GM12892 (cell line): ENCODE measurements at places on chromosomes 5 and 9.

- no peak for DNase-seq
Observed at GRCh38 chr5:95042037-95042436, 242.9 kb downstream of the MCTP1 start.

DNA sequence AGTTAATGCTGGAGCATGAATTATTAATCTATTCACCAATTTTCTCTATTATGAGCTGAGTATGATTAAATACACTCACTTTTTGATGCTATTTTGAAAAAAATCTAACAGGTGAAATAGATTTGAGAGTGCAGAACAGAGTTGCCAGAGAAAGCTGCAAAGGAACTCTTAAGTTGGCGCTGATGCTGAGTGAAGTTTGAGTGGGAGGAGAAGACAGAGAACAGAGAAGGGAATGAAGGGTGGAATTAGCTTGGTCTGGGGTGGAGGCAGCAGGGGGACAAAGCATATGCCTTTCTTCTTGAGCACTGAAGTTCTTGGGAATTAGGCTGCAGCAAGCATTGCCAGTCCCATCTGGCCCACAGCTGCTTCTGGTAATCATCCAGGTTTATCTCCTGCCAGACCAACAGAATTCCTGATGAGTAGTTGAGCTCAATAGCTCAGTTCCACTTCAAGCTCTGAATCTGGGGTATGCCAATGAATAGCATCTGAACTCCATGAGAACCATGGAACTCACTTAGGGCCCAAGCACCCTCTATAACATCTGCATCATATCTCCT lies 290.1 kb downstream of the HINT1 start:
- no peak for DNase-seq

- DNase-seq, result no peak
Observed at GRCh38 chr9:68997666-68998065, 16.2 kb downstream of the PRKACG start.

GRCh38 chr5:36363744-36364143 lies 62.0 kb upstream of the RANBP3L start:
- no peak for DNase-seq

GRCh38 chr9:93125331-93125894 lies 8.6 kb downstream of the NINJ1 start:
- no peak for DNase-seq

DNA sequence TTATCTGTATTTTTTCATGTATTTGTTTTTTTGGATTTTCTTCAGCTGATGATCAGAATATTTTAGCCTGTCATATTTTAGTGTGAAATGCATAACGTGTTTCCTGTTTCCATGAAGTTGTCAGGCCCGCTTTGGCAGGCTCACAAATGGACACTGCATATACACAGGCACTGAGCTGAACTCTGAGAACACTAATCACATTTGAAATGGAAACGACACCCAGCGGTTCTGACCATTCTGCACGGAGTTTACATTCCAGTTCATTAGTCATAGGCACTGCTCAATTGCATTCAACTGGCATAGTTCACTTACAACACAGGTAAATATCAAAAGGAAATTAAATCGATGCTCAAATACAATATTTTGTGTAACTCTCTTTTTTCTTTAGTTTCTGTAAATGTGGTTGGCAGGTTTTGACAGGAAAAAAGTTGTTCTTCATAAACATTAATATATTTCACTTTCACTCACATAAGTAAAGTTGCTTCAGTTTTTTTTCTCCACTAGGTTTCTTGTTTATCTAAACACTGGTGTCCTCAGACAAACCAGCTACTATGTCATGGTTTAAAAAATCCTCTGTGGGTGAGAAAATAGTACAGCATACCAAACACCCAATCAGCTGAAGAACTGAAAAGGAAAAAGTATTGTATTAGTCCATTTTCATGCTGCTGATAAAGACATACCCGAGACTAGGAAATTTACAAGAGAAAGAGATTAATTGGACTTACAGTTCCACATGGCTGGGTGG lies 559.0 kb upstream of the DAP start:
- no peak for DNase-seq

- no peak for DNase-seq
Observed at GRCh38 chr5:160366230-160366629, 4.2 kb downstream of the C1QTNF2 start.

DNA sequence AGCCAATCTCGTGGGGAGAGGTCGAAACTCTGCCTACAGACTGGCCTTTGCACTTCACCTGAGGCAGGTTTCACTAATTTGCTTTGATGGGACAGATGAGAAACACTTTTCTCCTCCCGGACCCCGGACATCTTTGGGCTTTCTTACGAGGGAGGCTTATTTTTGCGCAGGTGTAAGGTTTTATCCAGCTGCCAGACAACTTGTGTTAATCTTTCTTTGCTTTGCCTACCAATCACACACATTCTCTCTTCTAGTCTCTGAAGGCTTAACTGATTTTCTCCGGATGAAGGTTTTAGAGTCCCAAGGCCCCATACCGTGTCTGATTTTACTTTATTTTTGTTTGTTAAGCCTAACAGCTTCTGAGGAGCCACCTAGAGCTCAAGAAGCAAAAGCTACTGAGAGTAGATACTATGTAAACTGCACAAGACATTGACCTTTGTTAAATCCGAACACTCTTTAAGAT lies 436 bp upstream of the EMB start:
- DNase-seq, result no peak

DNA sequence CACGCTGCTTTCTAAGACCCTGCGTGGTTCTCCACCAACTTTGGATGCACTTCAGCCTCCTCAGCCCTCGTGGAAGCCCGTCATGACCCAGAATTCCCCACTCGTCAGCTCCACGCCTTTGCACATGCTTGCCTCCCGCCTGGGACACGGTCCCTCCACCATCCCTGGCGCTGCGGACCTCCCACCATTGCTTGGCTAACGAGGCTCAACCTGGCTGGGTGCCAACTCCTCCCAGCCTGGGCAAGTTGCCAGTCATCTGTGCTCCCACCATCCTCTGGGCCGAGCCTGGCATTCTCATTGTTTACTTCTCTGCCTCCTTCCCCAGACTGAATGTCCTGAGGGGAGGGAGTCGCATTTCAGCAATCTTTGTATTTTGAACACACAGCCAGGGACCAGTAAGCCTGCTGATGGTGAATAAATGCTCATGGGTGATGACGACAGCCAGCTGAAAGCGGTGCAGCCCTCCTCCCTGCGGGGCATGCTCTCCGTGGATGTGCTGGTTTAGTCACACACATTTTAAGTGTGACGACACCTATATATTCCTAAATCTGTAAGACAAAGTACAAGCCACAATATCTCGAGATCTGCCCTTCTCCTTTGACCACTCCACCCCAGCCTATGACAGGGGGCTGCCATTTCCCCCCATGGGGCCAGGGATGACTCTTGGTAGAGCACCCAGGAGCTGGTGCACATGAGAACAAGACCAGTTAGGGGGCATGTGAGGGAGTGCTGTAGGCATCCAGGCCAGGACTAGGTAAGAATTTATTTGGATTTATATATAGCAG lies 37.6 kb downstream of the ANKRD33B start:
- DNase-seq, result no peak

- DNase-seq, result no peak
Observed at GRCh38 chr5:140827704-140828361, at the start of gene PCDHA6. Gene PCDHA6 (plus strand): TSS chr5:140827960. CDS start chr5:140828092, 132 bp downstream.

DNA sequence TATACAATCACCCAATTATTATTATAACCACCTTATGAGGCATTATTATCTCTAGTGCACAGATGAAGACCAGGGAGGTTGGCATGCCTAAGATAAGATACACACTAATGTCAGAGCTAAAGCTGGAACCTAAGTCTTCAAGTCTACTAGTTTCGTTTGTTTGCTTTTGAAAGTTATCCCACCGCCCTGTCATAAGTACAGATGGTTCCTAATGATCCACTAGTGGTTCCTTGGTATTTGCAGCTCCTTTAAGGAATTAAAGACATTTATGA lies 14.1 kb downstream of the NDUFA8 start:
- no peak for DNase-seq

- DNase-seq, result no peak
Observed at GRCh38 chr9:127455324-127455992, 4.1 kb downstream of the LRSAM1 start.

DNA sequence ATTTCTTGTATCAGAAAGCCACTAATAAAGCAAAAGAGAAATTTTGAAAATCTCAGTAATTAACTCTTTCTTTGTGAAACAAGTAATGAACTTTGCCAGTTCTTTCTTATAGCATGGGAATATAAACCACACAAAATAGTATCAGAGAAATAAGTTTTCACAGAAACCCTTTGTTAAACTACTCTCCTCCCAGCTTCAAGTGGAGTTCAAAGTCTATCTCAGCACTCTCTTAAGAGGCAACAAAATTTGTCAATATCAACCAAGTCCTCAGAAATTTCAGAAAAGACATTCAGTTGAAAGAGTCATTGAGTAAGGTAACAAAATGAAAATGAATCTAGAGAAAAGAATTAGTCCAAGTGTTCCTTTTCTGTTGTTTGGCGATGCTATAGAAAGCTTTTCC lies 89.3 kb downstream of the NTRK2 start:
- DNase-seq, result no peak

DNA sequence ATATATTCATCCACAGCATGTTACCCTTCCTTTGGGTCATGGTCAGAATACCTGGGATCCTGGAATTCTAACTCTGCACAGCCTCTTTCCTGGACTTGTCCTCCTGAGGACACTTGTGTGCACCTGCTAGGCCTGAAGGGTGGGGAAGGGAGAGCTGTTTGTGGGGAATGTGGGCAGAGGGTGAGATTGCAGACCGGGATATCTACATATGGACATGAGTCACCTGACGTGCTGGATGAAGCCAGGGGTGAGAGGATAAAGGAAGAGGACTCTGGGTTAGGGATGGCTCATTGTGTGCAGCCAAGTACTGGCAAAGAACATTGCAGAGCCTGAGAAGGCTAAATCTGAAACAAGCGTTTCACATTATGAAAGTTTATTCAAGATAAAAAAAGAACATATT lies 241.4 kb upstream of the RPS23 start:
- no peak for DNase-seq

- DNase-seq, result no peak
Observed at GRCh38 chr5:96993760-96994159, 57.9 kb downstream of the LNPEP start.

GRCh38 chr5:38285226-38285625 lies 26.9 kb downstream of the EGFLAM start:
- DNase-seq, result no peak

GRCh38 chr5:142516732-142517131 lies 169.2 kb downstream of the FGF1 start:
- no peak for DNase-seq

DNA sequence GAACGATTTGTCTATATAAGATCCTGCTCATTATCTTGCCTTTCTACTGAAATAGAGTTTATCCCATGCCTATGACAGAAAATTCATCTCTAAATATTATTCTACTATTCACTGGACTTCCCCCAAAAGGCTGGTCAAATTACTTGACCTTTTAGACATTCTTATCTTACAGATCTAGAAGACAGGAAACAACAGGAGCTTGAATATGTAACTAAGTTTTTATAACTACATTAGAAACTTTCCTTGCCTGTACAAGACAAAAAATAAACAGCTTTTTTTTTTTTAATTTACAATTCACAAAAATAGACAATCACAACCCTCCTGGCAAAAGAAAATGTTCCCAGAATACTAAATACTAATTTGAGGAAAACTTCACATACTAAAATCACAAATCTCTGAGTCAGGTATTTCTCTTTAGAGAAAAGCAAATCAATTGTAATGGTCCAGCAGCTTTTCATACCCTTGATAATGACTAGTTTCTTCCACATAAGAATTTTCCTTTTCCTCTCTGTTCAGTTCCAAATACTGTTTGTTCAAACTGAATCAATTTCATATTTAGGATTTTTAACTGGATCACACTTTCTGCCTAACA lies 68.6 kb downstream of the MLLT3 start:
- DNase-seq, result no peak

- no peak for DNase-seq
Observed at GRCh38 chr9:12689233-12689632, 4.0 kb upstream of the TYRP1 start.

GRCh38 chr5:116763987-116764866 lies 189.6 kb upstream of the SEMA6A start:
- DNase-seq, result peak; percentile 24

DNA sequence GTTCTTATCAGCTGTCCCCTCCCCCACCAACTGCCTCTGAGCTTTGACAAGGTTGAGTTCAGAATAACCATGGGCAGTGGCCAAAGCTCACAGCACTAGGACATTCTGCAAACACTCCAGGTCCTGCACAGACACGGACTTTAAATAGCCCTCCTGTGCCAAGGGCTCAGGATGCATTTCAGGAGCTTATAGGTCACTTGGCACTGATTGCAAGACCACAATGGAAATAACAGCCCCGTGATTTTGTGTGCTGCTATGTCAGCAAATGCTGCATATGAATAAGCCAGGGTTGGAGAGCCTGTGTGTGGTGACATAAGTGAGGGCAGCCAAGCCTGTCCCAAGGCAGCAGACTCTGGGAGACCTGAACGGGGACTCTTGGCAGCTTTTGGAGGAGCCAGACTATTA lies 150.7 kb downstream of the DMRT2 start:
- no peak for DNase-seq

DNA sequence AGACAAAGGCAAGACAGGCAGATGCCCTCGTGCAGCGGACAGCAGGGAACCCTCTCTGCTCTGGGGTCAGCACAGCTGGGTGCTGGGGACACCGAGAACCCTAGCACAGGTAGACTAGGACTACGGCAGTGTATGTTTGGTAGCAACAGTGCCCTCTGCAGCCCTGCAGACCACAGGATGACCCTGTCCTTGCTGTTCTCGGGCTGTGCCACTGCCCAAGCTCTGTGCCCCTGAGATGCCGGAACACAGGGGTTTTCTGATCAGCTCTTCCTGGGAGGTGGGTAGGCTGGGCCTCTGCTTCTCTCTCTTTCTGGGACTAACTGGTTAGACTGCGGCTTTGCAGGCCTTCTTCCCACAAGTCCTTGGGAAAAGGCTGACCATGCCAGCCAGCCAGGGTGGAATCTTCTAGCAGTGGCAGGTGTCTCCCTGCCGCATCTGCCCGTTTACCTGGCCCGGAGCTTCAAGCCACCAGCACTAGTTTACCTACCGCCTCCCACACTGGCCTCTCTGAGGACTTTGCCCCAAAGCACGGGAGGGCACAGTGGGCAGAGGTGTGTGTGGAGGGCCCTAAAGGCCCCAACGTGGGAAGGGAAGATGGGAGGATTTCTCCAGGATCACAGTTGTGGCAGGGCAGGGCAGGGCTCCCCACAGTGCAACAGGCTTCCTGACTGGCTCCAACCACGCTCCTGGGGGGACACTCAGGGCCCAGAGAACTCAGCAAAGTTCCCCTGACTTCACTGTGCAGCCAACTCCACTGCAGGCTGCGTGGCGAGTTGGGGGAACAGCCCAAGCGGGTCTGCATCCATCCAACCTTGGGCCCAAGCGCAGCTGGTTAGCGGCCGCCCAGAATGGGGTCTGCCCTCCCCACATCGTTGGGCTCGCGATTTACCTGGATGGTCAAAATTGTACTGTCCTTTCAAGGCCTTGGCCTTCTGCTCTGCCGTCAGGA lies 1.2 kb downstream of the UCK1 start:
- DNase-seq, result no peak

DNA sequence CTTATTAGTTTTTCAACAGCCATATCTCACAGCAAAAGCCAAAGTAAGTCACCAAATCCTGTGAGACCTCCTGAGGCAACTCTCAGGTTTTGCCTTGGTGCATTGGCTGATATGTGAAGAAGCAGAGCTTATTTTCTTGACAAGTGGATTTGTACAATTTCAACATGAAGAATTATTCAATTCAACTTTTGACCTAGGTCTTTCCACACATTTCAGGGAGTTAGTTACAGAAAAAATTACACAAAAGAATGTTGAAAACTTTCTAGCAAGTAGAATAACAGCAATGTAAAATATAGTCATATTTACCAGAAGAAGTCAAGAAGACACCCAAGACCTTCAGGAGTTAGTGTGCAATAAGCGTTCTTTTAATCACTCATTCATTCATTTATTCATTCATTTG lies 62.4 kb upstream of the ADRB2 start:
- no peak for DNase-seq
